ENCODE measurements at places on chromosomes 12 and 14.
A peak's percentile ranks its signal among the peaks of the same experiment; 100 is the strongest.

DNA sequence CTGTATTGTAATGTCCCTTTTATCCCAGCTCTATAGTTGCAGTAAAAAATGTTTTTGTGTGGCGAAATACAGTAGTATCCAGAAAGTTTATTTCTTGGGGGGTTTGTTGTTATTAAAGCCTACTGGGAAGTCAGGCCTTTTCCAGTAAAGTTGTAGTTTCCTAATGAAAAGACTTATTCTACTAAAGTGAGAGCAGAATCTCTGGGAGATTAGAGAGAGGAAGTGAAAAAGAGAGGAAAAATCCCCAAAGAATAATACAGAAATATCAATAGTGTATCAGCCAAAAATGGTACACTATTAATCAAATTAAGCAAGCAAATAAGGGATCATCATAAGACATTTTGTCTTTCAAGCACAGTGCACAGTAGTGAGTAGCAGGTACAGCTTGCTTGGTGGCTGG is 46.3 kb upstream of the ATXN7L3B start:
- DNase-seq, result no peak

- DNase-seq, result no peak
Observed at GRCh38 chr14:35353409-35354172, 51.0 kb downstream of the NFKBIA start.

DNA sequence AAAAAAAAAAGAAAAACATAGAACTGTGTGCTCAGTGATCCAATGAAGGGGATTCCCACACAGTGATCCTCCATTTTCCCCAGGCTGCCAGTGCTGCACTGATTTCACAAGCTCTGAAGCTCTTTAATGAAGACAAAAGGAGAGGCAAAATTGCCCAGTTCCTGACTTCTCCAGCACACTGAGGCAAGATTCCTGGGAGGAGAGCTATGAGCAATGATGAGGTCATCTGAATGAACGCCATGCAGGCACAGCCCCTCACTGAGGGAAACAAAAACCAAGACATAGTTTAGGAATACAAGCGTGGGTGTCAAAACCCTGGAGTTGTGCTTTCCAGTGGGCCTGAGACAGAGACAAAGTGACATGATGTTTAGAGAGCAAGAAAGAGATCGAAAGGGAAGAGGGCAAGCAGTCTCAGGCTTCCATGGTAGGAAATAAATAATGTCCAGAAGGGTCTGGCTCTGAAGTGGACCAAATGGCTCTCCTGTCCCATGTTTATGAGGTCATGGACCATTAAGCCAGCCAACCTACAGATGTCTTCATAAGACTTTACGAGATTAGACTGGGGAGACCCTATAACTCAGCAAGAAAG is 40.9 kb upstream of the SMUG1 start:
- DNase-seq, result peak; percentile 23

DNA sequence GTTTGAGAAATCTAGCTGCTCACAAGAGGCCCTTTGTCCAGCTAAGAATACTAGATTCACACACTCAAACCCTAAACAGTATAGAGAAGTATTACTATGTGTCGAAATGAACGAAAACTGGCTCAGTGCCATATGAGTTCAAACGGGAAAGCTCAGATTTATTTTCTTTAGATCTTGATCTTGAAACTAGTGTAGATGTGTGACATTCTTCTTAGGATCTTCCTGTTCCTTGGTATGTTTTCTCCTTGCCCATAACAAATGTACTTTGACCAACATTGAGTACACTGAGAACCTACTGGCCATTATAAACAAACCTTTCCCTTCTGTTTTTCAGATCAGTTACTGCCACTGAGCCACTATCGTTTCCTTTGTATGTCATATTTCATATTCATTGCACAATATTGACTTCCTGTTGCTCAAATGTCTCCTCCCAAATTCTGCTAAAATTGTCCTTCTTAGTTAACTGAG is 21.3 kb downstream of the MYBPC1 start:
- no peak for DNase-seq

GRCh38 chr14:83128783-83129182 is 1595.1 kb upstream of the SEL1L start:
- no peak for DNase-seq

DNA sequence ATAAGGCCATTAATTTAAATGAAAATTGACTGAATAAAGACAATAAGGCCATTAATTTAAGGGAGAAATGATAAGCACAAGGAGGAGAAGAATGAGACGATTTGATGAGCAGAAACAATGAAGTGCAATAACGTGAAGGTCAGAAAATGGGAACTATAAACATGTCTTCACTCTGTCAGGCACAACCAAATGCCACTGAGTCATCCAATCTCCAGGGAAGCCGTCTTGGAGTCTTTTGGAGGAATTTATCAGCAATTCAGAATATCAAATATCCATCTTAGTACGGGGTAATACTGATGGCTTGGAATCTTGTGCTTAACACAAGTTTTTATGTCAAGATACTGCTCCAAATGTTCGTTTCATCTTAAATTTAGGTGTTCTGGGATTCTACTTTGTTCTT is 159.9 kb downstream of the CAPZA3 start:
- no peak for DNase-seq

DNA sequence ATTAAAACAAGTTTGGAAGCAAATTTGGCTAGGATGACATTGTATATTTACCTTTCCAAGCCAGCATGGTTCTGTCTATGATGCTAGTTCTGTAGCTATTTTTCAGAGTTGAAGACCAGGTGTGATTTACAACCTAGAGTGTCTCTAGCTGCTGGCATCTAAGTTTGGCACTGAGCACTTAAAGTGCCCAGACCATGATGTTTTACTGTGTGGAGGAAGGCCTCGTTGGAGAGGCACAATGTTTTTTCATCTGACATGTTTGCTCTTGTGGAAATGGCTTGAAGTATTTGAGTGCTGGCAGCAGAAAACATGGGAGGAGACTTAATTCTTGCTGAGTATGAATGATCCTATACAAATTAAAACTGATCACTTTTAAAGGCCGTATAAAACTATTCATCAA is 13.0 kb upstream of the C12orf71 start:
- no peak for DNase-seq

DNA sequence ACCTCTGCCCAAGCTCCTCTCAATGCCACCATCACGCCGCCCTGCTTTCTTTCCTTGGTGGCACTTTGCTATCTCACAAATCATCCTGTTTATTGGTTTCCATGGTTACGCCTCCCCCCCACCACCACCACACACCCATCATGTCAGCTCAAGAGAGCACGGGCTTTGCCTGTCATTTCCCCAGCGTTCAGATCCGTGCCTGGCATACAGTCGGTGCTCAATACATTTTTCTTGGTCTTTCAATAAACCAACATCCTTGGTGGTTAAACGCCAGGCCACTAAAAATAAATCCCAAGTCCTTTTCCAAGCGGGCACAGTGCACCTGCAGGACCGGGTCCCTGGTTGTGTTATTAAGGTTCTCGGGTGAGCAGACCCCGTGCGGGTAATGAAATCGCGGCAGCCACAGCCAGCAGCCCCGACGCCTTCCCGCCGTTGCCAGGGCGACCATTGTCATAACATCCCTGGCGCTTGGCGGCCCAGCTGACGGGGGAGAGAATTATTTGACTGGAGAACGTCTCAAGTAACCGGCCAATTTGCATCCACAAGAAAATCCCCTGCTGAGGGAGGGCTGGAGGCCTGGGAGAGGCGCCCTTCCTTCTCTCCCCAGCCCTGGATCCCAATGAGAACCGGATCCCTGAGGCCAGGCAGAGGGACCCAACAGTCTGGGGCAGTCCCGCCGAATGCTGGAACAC is 92.9 kb downstream of the KSR2 start:
- peak; percentile 63 for DNase-seq

GRCh38 chr12:12665194-12665593 is 30.8 kb downstream of the GPR19 start:
- no peak for DNase-seq

DNA sequence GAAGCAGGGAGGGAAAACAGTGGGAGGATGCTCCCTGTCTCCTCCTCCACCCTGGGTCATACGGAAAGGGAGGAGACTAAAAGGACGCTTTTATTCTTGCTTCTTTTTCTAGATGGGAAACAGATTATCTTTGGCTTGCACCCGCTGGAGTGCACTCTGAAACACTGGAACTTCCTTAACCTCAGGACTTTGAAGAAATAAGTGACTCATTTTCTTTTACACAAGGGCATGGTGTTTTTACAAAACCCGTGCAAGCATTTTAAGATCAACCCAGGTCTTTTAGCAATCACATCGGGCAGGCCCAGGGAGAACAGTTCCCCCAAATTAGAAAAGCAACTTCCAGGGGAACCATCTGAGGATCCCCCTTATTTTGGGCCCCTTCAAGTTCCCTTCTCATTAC is 80.9 kb upstream of the TSPAN11 start:
- DNase-seq, result no peak

Measured in NCI-H524 (cell line).